T-helper 1 cell (primary cell): ENCODE measurements at places on chromosomes 6 and 20.
A peak's percentile ranks its signal among the peaks of the same experiment; 100 is the strongest.

DNA sequence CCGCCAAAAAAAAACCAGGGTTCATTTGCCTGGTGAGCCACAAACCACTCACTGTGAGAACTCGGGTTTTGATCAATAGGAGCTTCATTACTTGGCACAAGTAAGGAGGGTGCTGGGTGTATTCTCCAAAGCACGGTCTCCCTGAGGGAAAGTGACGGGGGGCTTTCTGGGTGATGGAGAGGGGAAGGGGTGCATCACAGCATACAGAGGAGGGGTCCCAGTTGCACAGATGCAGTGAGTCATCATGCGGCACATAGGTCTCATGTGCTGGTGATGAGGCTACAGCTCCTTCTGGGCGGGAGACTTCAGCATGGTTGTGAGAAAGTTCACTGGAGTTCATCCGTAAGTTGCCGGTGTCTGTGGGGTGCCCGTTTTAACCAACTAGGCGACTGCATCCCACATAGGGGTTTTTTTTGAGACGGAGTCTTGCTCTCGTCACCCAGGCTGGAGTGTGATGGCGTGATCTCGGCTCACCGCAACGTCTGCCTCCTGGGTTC lies 36.2 kb downstream of the SUN5 start:
- peak; percentile 48 for DNase-seq

DNA sequence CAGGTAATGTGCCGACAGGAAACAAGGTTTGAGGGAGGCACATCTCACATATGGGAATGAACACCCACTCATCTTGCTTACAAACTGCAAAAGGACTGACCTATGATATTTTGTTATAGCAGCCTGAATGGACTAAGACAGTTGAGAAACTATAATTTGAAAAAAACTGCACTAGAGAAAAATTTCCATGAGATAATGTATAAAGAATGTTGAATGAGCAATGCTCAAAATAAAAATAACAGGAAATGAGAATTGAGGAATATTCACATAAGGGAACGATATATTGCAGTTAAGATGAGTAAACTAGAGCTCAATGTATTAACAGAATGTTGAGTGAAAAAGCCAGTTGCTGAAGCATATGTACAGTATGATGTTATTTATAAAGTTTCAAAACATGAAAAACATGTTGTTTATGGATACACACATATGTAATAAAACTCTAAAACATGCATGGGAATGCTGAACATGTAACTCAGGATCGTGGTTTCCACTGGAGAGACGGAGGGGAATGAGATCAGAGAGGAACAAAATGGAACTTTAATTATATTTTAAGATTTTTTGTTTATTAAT lies 6.3 kb upstream of the TBC1D22B start:
- no peak for DNase-seq

DNA sequence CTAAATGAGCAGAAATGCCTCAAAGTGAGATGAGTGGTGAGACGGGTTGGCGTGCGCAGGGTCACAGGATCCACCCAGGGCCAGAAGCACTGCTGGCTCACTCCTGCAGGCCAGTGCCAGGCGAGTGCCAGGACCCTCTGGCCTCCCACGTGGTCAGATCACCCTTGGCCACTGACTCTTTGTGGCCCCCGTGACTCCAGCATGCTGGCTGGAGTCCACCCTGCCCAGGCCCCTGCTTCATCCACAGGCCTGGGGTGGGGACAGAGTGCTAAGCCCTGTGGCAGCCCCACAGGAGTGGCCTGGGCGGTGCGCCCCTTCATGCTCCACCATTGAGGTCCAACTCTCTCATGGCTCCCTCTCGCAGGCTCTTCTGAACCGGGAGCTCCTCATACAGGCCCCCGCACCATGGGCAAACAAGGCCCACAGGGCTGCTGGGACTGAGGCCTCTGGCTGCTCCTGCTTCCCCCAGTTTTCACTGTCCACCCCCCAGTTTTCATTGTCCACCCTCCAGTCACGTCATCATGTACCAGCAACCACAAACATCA lies 61.6 kb downstream of the ABHD12 start:
- no peak for DNase-seq

GRCh38 chr6:52574709-52575501 lies 2.0 kb downstream of the TRAM2 start:
- DNase-seq: peak; percentile 44

DNA sequence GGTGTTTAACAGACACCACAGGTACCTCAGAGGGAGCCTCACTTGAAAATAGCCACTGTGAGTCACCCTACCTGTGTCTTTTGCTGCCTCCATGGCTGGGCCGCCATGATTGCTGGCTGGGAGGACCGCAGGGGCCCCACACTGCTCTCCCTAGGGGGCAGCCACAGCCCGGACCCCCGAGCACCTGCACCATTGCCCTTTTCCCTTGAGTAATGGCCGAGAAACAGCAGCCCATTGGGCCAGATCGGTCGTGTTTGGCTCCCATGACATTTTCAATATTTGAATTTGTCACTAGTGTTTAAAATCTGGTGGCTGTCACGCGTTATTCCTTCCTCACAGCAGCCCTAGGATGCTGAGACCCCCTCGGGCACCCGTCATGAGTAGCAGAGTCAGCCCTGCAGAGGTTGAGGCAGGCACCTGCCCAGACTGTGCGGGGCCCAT lies 6.7 kb downstream of the ZBP1 start:
- no peak for DNase-seq

DNA sequence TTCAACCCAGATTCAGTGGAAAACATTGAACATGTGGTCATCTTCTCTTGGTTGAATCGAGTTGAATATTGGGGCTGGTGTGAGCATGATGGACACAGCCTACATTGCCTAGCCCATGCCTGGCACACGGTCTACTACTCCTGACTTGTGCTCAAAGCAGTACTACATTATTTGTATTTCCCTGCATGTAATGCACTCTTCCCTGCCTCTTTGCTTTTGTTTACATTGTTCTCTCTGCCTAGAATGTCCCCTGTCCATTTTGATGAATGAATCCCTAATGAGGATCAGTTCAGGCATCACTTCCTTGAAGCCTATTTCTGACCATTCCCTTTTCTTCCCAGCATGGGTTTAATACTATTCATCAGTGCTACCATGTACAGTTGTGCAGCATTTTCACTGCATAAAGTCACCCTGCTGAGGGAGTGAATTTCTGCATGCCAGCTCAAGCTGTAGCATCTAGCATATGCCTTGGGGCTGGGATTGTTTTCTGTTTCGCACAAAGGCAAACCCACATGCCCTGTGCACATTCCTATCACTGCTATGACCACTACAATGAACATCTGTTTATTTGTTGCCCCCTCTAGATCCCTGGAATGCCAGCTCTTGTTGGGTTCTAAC lies 75.3 kb upstream of the CCN6 start:
- no peak for DNase-seq

DNA sequence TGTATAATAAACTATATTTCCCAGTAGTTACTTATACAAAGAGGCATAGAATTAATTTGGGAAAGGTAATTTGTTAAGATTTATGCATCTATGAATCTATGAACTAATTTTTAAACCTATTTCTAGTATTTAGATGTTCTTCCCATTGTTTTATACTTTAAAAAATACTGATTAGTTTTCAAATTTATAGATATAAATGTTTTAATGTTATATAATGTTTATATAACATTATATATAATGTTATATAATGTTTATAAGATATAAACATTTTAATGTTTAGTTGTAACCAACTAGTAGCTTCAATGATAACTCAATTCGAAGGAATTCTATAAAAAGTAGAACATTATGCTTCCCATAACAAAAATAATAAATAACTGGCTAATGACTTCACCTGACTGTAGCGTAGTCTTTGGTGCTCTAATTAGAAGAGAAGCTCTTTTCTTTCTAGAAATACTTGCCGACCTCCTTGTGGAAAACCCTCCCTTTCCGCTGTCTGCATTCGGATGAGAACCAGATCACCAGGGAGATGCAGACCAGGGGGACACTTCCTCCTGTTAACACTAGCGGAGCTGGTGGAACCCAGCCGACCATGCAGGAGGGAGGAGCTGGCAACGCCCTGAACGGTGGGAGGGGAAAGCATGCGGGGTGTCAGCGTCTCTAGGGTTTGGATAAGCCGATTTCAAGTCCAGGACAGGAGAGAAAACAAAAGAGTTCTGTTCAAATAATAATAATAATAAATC lies 158.4 kb downstream of the OR2B2 start:
- peak; percentile 51 for DNase-seq

DNA sequence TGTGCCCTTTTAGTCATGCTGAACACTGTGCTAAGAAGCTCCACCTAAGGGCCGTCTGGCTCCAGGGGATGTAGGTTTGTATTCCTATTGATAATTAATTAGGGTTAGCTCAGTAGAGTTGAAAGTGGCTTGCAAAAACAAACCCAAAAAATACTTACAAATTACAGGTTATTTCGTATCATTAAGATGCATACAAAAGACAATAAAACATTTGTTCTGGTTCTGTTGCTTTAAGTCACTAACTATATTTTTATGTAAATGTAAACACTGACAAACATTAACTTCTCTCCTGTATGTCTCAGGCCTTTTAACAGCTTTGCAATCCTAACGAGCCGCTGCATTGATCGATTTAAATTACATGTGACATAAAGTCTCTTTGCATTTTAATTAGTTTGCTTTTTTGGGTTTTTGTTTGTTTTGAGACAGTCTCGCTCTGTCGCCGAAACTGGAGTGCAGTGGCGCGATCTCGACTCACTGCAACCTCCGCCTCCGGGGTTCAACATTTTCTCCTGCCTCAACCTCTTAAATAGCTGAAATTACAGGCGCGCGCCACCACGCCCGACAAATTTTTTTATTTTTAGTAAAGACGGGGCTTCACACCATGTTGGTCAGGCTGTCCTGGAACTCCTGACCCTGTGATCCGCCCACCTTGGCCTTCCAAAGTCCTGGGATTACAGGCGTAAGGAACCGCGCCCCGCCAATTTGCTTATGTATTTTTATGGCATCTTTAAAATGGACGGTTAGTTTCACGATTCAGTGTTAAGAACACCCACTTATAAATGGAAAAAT lies 110.9 kb downstream of the HFE start:
- DNase-seq: no peak
